ENCODE measurements at places on chromosomes 12 and 14.

GRCh38 chr12:122421187-122421820, 1.2 kb downstream of the CLIP1 start:
- DNase-seq: peak; percentile 80

DNA sequence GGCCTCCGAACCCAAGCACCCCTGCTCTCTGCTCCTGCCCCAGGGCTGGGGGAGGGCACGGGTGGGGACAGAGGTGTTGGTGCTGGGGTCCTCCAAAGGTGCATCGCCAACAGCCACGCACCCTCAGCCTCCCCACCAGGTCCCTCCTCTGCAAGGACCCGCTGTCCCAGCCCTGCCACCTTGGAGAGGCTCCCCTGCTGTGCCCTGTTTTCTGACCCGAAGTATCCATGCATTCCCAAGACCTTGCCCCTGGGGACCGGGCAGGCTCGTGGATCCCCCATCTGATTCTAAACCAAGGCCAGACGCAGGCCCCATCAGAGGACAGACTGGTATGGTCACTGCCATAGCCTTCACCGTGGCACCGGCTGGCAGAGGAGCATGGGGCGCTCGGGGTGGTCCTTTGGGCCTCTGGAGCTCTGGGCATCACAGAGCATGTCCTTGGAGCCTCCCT, 22.7 kb upstream of the BEGAIN start:
- no peak for DNase-seq

- no peak for DNase-seq
Observed at GRCh38 chr14:98961191-98961590, 310.8 kb downstream of the BCL11B start.

- DNase-seq: no peak
Observed at GRCh38 chr14:36935976-36936678, 236.3 kb downstream of the SLC25A21 start.

DNA sequence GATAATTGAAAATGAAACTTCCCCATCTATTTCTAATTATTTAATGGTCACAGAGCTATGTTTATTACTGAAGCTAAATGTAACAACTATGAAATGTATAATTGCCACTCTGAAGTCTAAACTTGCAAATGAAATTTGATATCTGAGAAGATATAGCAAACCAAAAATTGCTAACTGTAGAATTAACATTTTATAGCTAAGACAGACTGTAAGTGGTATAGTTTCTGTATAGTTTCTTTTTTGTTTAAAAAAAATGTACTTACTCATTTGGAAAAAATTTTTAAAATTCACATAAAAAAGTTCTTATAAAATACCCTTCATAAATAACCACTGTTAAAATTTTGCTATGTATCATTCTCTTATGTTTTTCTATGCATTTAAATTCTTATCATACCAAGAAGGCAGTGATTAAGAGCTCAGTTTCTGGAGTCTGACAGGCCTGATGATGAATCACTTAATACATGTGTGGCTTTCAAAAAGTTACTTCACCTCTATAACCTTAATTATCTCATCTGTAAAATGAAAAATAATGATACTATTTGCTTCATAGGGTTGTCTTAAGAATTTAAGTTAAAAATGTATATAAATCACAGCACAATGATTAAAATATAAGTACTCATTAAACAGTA, 214.7 kb upstream of the GARIN2 start:
- no peak for DNase-seq

DNA sequence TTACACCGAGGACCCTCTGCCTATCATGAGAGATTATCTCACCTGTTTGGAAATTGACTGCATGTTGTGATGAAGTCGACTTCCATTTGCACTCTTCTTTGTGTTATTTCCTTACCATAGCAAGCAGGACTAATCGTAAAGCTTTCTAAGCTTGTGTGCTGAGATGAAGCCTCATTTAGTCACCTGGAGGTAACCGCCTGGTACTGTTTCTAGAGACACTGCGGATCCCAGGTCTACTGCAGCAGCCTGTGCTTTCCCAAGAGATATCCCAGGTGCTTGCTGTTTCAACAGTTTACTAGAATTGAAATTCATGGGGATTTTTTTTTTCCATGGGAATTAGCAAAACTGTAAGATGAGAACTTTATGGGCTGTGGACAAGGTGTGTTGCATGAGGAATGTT, 131.8 kb downstream of the PTPRR start:
- no peak for DNase-seq

Measured in NB4 (cell line).